ENCODE measurements at places on chromosomes 2 and 18.
A peak's percentile ranks its signal among the peaks of the same experiment; 100 is the strongest.

DNA sequence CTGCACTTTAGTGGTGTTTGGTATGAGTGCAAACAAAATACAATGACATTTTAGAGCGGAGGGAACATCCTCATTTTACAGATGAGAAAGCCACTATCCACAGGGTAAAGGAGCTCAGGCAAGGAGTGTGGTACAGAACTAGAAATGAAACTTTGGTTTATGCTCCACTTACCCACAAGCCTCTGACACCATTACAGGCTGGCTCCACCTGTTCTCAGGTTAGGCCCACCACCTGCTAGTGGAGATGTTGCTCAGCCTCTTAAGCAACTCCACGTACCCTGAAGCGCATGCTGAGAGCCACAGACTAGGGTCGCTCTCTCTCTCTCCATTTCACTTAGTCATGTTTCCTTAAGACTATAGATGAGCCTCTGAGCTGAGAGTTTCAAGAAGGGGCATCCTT, 130.0 kb downstream of the MBD2 start:
- DNase-seq = no peak

- no peak for DNase-seq
These were observed 594 bp downstream of the RAD51AP2 start for GRCh38 chr2:17517481-17518211.

DNA sequence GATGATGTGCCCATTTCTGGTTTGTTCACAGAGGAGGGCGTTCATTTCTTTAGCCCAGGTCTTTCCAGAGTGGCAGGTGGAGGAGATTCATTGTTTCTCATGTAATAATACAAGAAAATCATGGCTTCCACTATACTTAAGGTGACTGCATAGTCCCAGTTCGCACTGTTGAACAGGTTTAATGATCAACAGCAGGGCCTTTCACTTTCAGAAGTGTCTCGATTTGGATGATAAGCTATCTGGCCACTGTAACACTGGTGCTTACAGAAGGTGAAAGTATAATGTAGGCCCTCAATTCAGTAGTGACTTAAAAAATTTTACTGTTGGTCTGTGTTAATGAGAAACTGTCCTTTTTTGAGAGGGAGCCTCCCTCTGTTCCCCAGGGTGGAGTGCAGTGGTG, 1.4 kb downstream of the RMC1 start:
- DNase-seq = no peak

- DNase-seq = peak; percentile 66
These were observed 9.4 kb upstream of the AGFG1 start for GRCh38 chr2:227462462-227462951.

GRCh38 chr2:185978634-185979407, 240.2 kb downstream of the FSIP2 start:
- DNase-seq = no peak

- no peak for DNase-seq
These were observed 21.5 kb downstream of the ARID5A start for GRCh38 chr2:96558061-96558460.

DNA sequence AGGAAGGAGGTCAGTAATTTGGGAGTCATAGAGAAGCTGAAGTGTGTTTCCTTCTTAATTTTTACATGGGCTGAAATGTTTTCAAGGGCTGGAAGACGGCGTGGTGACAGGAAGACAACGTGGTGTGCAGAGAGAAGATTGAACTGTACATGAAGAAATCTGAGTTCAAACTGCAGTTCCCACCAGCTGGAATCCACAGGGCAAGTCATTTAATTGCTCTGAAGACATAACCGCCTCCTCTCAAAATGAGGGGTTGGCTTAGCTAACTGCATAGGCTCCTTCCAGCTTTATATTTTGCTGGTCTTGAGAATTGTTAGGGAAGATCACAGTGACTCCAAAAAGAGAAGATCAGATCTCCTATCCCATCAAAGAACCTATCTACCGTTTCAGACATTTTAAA, 103.9 kb downstream of the SLC8A1 start:
- no peak for DNase-seq

GRCh38 chr18:30358555-30358954, 684.0 kb downstream of the DSC3 start:
- DNase-seq = no peak

GRCh38 chr18:39345321-39345720, 1779.7 kb upstream of the CELF4 start:
- no peak for DNase-seq

GRCh38 chr2:10467401-10467800, 19.3 kb upstream of the ODC1 start:
- DNase-seq = no peak

DNA sequence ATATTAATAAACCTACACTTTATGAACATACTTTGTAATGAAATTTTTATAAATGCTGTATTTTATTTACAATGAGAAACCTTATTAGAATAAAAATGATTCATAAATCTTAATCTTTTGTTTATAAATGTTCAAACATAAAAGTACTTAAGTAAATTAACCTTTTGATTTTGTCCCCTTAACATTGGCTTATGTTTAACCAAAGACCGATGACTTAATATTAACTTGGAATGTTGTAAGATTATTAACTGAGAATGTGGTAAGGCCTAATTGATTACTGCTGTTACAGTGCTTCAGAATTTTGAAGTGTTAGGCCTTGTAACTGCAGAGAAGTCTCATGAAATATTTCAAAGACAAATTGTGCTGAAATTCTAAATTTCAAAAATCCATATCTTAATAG, 5.7 kb downstream of the CPS1 start:
- no peak for DNase-seq

GRCh38 chr2:45586600-45586999, 24.5 kb downstream of the SRBD1 start:
- no peak for DNase-seq

DNA sequence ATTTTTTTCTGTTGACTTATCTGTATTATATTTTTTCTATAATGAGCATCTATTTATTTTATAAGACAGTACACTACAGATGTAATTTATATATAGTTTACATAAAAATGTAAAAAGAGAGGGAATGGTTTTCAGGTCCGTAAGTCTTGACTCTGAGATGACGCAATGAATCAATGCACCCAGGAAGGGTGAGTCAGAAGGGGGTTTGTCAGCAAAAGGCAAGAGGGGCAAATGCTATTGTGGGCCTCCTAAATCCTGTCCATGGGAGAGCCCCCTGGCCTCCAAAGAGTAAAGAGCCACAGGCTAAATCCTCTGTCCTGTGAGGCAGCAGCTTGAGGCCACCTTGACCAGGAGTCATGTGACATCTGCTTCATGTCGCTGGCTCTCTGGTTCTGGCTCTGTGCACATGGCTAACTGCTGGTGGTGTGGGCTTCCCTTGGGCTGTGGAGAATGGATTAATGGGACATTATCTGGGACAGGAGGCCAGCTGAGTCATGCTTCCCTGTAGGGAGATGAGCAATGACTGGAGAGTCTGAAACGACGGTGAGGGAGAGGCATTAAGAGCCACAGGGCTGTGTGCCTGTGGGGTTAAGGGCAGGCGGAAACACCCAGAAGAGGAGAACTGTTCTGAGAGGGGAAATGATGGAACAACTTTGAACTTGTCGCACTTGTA, 22.8 kb upstream of the ASB18 start:
- DNase-seq = no peak

DNA sequence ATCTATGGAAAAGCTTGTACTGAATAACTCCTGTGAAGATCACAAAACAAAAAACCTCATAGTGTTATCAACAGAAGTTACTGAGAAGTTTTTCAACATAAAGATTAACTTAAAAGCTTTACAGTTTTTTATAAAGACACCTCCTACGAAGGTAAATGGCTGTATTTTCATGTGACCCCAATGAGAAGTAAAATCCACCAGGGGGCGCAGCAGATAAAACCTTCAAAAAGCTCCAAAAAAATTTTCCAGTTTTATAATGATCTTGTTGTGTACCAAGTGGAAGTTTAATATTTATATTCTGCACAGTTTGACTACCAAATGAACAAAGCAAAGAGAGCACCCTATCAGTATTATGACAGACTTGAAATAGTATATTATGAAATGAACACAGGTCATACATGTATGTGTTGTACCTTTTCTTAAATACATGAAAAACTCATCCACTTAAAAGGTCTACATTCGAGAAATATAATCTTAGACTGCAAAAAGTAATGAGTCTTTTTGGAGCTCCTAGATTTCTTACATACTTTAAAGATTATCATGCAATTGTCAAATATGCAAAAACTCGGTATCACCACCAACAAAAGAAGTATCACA, 38.5 kb downstream of the PNO1 start:
- DNase-seq = peak; percentile 44

DNA sequence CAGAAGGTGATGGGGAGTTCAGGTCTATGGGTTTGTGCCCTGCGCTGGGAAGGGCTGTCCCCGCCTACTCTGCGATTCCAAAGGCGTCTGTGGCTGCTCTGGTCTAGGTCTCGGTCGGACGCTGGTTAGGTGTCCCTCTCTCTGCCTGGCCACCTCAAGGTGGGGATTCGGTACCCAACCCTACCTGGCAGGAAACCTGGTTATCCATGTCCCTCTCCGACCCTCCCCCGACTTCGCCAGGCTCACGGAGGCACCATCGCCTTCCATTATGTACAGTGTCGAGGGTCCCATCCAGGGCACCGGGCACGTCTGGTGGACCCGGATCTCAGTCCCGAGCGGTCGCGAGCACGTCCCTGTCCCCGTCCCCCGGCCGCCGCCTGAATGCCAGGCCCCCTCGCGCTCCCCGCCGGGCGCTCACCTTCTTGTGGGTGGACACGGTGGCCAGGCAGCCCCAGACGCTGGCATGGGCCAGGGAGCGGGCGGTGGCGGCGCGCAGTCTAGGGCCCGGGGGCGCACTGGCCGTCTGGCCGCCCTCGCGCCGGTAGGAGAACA, 628 bp downstream of the CREG2 start:
- DNase-seq = no peak

GRCh38 chr18:61595615-61596251, 262.5 kb downstream of the CDH20 start:
- DNase-seq = no peak

DNA sequence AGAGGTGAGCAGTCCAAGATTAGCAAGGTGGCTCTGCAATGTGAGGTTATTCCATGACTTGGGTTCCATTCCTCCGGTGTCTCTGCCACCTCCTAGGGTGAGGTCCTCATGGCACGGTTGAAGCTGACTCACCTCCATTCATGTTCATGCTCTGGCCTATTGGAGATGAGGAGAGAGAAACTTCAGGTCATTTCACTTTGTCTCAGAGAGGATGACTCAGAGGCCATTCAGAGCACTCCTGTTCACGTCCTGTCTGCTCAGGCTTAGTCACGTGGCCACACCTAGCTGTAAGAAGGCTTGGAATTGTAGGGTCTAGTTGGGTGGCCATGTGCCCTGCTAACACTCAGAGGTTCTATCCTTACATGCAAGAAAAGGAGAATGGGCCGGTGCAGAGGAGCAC, 67.5 kb upstream of the MBOAT2 start:
- DNase-seq = peak; percentile 38

DNA sequence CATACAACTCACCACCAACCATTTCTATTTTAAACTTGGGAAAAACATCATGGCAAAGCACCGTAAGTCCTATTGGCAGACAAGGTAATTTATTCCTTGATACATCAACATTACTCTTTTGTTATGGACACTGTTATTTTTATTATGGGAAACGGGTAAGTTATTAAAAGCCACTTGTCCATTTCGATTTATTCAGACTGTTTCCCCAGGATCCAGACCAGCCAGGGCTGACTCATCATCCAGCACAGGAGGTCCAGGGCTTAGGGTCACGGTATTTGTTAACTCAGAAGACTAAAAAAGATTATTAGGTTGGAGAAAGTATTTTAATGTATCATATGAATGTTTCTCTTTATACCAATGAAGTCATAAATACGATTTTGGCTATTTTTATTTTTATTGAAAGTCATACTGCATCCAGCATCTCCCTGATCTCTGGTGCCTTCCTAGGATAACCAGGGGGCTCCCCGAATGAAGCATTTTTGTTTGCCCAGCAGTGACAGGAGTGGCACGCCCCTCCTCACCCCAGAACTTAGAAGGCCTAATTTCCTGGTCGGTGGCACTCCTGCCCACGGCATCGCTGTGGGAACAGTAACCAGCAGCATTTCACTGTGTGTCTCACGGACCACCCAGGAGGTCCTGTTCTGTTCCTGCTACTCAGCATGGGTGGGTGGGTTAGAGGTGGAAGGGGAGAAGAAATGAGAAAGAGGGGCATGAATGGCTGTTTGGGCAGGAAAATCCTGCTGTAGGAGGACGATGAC, 446.1 kb downstream of the EIPR1 start:
- DNase-seq = no peak

- DNase-seq = no peak
These were observed 264.8 kb downstream of the ANAPC1 start for GRCh38 chr2:111618978-111619902.

GRCh38 chr2:37583402-37583801, 88.0 kb downstream of the CDC42EP3 start:
- DNase-seq = no peak

DNA sequence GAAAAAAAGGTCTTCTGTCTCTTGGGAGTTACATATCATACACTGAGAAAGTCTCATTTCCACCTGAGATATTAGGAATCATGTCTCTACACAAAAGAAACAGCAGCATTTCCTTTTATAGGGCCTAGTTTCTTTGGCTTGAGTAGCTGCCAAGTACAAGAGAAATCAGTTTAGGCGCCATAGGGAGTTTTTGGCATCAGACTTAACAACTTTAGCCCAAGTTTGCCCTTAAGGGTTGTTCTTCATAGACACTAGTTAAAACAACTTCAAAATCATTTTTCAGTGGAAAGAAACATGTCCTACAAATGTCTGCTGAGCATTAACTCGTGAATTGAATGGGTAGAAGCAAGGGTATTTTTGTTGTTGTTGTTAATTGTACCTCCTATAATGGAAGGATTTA, 587.0 kb upstream of the DSEL start:
- DNase-seq = no peak

Measured in activated CD4-positive, alpha-beta memory T cell treated with anti-CD3 and anti-CD28 coated beads for 36 hours (primary cell).